Stimulated activated CD4-positive, alpha-beta T cell treated with anti-CD3 and anti-CD28 coated beads, TNF-alpha, amount 100 ng/mL, for 24 hours (primary cell): ENCODE measurements at places on chromosomes 6 and 20.

DNA sequence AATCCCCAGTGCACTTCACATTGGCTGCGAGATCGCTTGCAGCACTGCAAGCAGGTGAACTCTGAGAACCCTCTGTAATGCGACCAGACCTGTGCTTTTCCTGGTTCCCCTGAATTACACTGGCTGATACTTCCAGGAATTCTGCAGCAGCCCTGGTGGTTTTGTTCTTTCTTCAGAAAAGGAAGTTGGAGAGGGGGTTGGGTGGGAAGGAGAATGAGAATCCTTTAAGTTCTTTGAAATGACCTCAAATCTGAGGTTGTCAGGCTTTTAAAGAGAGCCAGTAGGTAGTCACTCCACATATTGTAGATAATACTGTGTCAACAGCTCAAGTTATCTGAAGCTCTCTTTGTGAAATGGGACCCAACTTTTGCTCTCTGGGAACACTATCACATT is 62.4 kb downstream of the GCNT2 start:
- no peak for DNase-seq

GRCh38 chr6:153588330-153588729 is 450.7 kb upstream of the OPRM1 start:
- DNase-seq = no peak

- DNase-seq = no peak
Observed at GRCh38 chr6:4503700-4504099, 272.5 kb upstream of the CDYL start.

DNA sequence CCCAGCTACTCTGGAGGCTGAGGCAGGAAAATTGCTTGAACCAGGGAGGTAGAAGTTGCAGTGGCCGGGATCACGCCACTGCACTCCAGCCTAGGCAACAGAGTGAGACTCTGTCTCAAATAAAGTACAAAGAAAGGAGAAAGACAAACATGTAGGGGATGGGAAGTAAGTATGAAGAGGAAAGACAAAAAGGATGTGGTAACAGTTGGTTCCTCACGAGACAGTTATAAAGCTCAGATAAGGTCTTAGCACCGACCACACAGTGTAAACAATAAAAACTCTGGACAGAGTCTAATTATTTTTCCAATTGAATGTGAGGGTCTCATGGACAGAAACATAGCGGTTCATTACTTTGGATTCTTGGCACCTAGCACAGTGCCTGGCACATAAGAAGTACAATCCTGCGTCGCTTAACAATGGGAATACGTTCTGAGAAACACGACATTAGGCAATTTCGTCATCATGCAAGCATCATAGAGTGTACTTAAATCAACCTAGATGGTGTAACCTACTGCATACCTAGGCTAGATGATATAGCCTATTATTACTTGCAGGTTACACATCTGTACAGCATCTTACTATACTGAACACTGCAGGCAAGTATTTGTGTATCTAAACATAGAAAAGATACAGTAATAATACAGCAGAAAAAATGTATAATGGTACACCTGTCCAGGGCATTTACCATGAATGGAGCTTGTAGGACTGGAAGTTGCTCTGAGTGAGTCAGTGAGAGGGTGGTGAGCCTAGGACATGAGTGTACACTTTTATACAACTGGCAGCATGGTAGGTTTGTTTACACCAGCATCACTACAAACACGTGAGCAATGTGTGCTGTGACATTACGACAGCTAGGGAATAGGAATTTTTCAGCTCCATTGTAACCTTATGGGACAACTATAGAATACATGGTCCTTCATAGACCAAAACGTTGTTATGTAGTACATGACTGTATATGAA is 38.2 kb downstream of the MBOAT1 start:
- DNase-seq = no peak

DNA sequence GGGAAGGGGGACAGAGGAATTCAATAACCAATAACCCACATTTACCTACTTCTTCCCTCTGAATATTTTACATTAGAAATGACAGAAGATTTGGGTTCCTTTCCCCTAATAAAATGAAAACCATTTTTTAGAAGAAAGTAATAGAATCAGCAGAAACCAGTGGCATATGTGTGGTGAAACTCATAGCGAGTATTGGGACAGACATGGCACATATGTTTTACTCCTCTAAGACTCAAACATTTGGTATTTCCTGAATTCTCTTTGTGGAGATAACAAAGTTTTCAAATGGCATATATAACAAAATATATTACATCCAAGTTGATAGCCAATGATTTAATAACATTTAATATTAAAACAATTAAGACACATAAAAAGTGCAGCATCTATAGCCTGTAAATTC is 12.9 kb upstream of the BEND3 start:
- DNase-seq = no peak

DNA sequence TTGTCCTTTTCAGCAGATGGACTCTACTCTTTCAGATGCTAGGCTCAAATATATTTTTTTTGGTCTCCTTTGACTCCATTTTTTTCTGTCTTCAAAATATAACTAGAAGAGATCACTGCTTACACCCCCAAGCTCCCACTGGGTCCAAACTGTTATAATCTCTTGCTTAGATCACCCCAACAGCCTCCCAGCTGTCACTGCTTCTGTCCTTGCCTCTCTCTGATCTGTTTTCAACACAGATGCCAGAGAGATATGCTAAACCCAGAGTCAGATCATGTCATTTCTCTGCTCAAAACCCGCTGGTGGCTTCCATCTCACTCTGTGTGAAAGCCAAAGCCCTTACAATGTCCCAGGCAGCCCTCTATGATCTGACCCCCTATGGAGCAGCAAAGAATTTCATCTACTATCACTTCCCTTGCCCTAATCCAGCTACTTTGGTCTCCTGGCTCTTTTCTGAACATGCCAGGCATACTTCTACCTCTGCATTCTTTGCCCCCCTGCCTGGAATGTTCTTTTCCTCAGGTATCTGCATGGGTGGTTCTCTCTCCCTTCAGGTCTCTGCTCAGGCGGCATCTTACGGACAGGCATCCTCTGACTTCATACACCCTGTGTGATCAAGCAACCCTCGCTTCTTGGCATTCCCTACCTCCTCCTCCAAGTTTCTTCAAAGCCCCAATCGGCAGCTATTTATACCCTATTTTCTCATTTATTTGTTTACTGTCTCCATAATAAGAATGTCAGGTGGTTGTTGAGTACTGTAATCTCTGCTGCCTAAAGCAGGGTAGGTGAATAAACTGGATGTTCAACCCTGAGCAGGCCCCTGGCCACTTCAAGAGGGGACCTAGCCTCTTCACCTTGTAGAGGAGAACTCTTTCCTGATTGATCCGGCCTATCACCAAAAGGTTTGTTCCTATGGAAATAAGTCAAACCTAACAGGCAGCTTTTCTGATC is 43.6 kb upstream of the SLC4A11 start:
- DNase-seq = no peak

DNA sequence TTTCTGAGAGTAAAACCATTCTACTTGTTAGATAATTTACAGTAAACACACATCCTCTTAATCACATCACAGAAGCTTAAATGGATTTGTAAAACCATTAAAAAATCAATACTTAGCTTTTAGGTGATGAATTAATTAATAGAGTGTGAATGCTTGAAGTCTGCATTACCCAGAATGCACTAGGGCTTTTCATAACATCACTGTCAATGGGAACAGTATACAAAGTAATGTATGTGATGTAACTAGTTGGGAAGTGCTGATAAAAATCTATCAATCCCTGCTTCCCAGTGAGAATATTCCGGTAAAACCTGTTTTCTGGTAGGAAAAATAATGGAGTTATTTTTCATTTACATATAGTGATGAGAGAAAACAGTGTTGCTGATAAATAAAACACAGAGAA is 23.1 kb upstream of the HDGFL1 start:
- no peak for DNase-seq

- DNase-seq = no peak
Observed at GRCh38 chr6:122790028-122790422, 967 bp downstream of the SMPDL3A start.

- DNase-seq = no peak
Observed at GRCh38 chr20:11143481-11143880, 469.7 kb upstream of the JAG1 start.

DNA sequence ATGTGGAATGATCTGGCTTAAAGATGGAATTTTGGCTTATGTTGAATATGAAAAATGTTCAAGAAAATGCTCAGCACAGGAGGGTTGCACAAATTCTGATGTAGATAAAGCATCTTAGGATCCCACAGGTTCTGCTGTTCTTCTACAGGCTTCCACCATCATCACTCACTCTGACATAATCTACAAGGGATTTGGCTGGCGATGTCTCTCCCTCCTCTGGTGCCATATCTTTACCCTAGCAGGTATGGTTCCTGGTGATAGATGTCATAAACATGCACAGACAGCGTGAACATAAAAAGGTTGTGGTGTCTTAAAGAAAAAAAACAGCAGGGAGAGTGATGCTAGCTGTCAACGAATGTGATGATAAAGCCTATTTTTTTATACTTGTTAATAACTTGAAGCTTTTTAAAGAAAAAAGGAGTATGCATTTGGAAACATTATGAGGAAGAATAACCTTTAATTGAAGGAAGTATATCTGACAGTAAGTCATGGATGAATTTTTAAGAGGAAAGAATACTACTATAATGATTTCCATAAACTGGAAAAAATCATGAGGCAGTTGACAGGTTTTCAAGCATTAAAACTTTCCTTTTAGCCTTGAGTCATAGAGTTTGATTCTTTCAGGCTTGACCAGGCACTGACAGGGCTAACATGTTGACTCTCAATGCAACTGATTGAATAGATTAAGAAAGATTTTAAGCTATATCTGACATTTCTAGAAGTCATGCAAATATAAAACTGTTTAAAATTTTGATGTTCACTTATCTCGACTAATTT is 50.1 kb downstream of the OGFRL1 start:
- no peak for DNase-seq

DNA sequence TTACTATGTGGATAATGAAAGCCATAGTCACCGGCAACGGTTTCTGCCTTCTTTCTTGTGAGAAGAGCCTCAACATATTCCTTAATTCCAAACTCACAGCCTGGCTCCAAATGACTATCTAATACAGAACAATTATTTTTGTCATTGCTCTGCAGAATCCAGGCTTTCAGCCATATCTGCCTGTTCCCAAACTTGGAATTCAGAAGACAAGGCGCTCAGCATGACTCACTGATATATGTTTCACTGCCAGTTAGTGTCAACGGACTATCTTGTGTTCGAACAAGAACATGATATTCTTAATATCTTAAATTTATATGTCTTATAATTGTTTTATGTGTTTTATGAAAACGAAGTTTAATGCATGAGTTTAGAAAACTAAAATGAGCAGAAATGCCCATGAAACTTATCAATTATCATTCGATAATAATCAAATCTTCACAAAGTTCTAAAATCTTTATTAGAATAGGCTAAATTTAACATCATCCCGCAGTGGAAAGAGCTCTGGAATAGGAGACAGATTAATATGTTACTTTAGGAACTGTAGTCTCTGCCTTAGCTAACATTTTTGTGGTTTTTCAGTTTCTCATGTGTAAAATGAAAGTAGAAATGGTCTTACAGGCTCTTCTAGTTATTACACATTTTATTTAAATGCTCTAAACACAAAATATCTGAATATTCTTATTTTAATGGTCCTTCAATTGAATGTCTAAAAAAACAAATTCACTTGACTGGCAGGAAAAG is 669.3 kb upstream of the GJE1 start:
- DNase-seq = no peak

DNA sequence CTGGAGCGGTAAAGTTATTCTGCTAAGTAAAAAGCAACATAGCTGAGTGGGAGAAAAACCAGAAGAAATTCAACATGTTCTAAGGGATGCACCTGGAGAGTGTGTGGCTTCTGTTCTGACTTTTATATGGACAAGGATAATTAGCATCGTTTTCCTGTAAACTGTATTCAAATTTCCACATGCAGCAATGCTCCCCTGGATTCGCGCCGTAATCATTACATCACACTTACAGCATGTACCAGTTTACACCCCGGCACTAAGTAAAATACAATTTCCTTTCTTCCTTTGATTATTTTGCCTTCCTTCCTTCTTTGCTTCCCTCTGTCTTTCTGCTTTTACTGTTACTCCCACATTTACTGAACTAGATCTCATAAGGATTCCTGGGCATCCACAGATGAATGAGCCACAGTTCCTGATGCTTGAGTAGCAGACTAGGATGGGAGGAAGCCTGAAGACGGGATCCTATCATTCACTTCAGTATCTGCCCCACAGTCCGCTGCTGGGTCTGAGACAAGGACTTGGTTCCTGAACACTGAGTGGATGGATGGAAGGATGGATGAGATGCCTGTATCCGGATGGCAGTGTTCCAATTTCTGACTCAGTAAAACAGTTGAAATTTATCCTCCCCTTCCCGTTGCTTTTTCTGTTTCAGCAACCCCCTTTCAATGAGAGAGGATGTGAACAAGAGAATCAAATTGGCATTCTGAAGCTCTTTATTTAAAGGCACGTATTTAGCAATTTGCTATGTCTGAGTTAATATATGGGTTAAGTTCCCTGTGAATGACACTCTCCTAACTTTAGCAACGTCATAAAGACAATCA is 174.6 kb downstream of the GJA10 start:
- DNase-seq = no peak

DNA sequence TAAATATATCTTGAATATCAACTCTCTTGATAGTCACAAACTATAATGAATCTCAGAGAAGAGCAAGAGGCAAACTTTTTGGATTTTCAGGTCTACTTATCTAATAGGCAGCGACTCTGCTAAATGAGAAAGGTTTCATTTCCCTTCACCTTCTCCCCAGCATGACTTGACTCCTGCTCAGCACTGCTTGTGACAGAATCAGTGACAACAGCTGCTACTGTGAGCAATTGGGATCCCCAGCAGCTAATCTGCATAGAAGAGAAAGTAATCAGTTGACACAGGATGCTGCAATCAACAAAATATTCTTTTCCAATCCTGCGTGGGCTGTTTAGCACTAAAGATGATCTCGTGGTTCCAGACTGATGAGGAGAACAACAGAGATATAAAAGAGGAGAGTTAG is 205.5 kb downstream of the MMUT start:
- DNase-seq = no peak

GRCh38 chr6:156309017-156309416 is 468.2 kb upstream of the ARID1B start:
- no peak for DNase-seq

DNA sequence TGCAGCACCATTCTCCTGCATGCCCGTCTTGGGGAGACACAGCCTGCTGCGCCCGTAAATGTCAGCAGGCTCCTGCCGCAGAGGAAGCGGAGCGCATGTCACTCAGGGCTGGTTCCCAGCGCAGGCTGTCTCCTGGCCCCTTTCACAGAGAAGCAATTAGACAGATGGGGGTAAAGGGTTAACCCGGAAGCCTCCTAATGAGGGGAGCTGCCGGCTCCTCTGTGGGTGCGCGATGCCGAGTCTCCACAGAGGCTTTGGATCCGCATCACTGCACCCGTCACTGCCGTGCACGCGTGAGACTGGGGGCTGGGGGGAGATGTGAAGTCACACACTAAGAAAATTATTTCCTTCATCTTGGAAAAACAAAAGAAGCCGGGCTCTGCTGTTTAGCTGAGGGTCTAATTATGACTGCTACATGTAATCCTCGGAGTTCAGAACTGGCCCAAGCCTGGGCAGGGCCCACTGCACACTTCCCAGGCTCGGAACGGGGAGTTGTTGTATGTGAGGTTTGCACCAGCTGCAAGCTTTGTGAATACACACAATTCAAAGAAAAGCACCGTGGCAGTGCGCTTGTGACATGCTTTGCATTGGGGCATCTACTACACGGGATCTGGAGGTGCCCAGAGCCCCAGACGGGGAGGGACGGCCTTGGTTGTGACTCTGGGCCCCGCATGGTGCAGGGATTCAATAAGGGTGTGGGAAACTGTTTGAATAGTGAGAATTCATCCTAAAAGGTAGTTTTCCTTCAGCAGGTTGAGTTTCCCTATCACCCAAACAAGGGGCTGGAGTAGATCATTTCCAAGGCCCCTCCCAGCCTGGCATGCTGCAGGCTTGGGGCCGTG is 331.6 kb downstream of the TAF4 start:
- no peak for DNase-seq
